ENCODE measurements at places on chromosomes 1 and 21. TPM values are rescaled to one million over a fixed set of nuclear protein-coding genes. Genes with fewer than 3 reads are reported as not detected.

GRCh38 chr1:203555076-203555475 is 61.1 kb downstream of the OPTC start:
- peak overlapping the region; percentile 80 for H3K27ac ChIP-seq
- no peaks in the 10 kb centered on the region for H3K36me3 ChIP-seq
- H3K27me3 ChIP-seq = no peaks in the 10 kb centered on the region
- H3K4me3 ChIP-seq = no peak overlapping the region
- H3K4me1 ChIP-seq = peaks cover 36% of the 10 kb centered on the region
- peak; percentile 71 for DNase-seq

- no peaks in the 10 kb centered on the region for H3K4me1 ChIP-seq
- peaks cover 6% of the 10 kb centered on the region for H3K36me3 ChIP-seq
- H3K27me3 ChIP-seq = peaks cover 2% of the 10 kb centered on the region
- H3K27ac ChIP-seq = no peak overlapping the region
- DNase-seq = no peak
Observed at GRCh38 chr21:42563686-42564085, 50.0 kb downstream of the SLC37A1 start.

DNA sequence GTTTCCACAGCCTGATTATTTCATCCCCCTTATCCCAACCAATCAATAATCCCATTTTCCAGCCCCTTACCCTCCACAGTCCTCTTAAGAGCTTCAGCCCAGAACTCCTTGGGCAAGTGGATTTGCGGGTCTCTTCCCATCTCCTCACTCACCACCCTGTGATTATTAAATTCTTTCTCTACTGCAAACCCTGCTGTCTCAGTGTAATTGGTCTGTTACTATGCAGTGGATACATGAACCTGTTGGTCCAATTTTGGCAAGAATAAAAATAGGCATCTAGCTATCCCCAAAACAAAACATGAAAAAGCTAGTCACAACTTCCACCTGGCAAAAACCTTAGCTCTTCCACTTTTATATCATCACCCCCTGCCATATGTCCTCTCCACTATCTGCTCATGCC is 36.2 kb upstream of the TNFSF4 start:
- no peaks in the 10 kb centered on the region for H3K4me1 ChIP-seq
- no peak for DNase-seq
- H3K36me3 ChIP-seq = no peaks in the 10 kb centered on the region
- no peak overlapping the region for H3K4me3 ChIP-seq

- H3K4me1 ChIP-seq = peaks cover 2% of the 10 kb centered on the region
- no peaks in the 10 kb centered on the region for H3K36me3 ChIP-seq
Observed at GRCh38 chr21:26405071-26405470, 168.0 kb downstream of the CYYR1 start.

- no peaks in the 10 kb centered on the region for H3K4me1 ChIP-seq
- H3K27me3 ChIP-seq = no peaks in the 10 kb centered on the region
- H3K27ac ChIP-seq = no peak overlapping the region
- no peak for DNase-seq
- no peaks in the 10 kb centered on the region for H3K36me3 ChIP-seq
Observed at GRCh38 chr1:71586030-71586429, 505.2 kb upstream of the ZRANB2 start.

DNA sequence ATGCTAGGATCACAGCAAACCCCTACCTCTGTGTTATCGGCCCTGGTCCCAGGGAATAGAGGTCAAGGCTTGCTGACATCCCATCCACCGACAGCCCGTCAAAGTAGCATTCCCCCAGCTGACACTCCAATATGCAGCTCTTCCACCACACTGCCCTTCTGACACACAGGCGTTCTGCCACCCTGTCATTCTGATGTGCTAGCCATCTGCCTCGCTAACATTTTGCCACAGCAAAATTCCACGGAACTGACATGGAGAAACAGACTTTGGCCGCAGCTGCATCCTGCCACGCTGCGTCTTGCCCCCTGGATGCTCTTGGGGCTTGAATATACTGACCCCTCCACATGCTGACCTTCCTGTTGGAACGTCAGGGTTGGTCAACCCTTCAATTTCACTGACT is 163.2 kb upstream of the CSF3R start:
- no peaks in the 10 kb centered on the region for H3K36me3 ChIP-seq
- no peaks in the 10 kb centered on the region for H3K4me1 ChIP-seq
- no peak for DNase-seq

CSMD2 gene
- total RNA-seq = 0.27 TPM
